ENCODE measurements at places on chromosomes 6 and 20.

DNA sequence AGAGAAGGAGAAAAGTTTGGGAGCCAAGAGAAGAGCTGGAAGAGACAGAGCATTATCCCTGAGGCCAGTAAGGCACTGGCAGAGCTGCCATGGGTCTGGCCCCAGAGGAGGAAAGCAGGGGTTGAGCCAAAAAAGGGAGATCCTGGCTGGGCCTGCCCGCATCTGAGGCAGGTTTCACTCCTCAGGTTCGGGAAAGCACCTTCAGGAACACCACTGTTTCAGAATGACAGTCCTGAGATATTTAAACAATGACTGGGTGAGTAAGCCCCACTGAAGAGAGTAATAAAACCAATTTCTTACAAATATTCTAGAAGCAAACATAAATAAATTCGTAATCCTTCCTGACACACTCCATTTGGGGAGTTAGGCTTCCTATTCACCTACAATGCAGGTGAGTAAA, 152.2 kb downstream of the BACH2 start:
- DNase-seq = no peak

DNA sequence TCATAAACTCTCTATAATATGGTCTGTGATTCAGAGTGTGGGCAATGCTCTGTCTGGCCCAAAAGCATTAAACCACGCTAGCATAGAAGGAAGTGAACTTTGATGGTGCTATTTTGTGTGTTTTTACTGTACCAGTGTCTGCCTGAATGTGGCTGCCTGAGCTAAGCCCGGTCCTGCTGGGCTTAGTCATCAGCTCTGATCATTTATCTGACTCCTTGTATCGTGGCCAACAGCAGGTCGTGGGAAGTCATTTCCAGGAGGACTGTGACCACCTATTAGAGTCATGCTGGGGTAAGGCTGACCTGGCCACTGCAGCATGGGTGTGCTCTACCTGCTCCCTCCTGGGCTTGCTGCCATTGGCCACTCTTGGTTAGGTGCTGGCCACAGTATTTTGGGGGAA, 239.1 kb upstream of the CEP162 start:
- DNase-seq = no peak

DNA sequence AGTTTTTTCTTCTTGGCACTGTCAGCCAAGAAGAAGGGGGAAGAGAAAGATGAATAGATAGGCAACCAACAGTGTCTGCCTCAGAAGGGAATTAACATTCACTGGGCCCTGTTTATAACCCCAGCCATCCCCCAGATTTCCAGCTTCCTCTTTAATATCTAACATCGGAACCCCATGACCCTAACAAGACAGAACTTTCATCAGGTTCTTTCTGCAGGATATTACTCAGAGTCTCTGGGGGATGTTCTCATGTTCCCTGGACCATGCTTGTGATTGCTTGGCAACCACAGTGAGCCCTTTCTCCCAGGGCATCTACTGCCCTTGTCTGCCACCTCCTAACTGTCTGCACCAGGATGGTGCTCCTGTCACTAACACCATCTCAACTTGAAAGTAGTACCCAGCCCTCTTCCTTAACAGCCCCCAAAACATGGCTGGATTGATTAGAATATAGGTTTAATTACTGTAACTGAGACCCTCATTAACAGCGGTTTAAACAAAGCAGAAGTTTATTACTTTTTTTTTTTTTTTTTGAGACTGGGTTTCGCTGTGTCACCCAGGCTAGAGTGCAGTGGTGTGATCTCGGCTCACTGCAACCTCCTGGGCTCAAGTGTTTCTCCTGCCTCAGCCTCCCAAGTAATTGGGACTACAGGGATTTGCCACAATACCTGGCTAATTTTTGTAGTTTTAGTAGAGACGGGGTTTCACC, 12.0 kb upstream of the PTPN1 start:
- DNase-seq = no peak

DNA sequence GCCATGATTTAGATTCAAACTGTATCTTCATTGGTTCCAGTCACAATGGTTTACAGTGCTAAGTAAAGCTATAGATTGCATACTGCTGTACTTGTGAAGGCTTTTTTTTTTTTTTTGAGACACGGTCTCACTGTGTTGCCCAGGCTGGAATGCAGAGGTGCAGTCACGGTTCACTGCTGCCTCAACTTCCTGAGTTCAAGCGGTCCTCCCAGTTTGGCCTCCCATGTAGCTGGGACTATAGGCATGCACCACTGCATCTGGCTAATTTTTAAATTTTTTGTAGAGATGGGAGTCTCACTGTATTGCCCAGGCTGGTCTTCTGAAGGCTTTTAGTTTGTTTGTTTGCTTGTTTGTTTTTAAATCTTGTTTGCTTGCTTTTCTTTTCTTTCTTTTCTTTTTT, 24.9 kb downstream of the ITCH start:
- no peak for DNase-seq

DNA sequence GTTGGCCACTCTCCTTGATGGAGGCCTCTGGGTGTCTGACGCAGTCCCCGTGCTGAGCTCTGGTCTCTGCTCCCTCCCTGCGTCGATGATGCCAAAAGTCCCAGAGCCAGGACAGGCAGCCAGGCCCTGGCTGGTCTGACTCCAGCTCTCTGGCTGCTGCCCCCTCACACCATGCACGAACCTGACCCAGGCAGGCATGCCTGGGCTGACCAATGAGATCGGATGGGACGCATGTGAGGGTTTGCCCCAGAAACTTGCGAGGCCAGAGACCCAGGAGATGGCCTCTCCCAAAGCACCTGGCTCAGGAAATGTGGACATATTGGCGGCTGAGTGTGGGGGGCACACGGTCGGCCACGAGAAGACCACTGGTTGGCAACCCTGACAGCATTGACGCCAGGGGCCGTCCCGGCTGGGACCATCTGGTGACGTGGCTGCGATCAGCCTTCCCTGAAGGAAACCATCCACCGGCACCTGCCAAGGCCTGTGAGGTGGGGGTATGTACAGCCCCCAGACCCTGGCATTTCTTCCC, 51.2 kb upstream of the FRMD1 start:
- DNase-seq = no peak

- DNase-seq = no peak
Measured at GRCh38 chr6:13662651-13663334, 47.7 kb downstream of the NOL7 start.

DNA sequence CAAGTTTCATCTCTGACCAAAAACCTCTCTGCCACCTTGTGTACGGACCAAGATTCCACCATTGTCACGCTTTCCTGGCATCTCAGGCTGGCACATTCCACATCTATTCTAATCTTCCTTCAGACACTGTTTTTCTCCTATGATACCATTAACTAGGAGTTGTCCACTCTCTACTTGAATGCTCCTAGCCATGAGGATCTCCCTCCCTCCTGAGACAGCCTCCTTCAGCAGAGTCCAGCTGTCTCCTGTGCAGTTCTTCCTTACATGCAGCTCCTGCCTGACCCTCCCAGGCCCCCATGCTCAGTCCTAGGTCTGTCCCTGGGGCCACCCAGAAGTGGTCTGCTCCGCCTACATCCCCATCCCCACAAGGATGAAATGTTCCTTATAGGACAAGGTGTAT, 90.9 kb downstream of the CHMP4B start:
- DNase-seq = no peak

DNA sequence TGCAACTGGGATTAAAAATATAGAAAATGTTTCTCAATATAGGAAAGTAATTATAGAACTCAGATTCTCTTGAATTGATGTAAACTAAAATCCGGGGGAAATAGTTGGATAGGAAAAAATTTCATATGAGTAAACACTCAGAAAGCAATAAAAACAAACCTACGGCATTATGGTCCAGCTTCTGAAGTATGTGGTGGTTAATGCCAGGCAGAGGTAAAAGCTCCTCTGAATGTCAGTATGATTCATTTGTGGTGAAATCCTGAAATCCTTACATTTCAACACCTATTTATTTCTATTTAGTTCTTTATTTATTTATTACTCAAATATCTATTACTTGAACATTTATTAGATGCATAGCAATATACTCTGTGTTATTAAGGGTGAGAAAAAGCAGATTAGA, 145.1 kb downstream of the RIMS1 start:
- no peak for DNase-seq

GRCh38 chr6:104402572-104402971, 457.1 kb downstream of the HACE1 start:
- no peak for DNase-seq

DNA sequence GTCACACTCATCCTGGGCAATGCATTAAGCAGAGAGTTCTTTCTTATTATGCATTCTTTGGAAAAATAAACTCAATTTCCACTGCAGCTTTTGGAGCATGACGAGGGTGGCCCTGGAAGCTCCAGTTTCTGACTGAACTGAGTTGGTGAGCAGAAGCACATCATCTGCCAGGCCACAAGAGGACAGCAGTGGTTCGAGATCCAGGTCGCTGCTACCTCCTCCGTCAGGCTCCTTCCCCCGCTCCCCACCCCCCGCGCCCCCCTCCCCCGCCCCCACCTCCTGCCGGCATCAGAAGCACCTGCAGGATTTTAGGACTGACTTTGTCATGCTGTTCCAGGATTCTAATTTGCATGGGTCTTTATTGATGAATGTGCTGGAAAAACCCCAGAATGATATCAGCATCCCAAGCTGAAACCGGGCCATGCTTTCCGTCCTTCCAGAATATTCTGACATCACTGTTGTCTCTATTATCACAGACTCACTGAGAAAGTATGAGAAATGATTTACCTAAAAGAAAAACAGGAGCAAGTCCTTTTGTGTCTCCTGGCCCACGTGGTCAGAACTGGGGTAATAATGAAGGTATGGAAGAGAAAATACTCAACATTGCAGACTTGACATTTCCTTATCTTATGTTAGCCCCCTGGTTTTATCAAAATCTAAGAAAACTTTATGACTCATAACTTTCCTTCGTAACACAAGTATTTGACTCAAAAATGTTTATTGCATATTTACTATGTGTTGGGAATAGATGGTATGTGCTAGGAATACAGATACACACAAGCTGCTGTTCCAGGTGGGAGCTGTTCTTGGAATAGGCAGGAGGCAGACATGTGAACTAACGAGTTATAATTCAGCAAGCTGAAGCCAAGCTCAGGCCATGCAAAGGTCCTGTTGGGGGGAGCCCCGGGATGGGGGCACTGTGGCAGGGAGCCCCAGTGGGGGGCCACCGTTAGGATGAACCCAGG, 220.2 kb upstream of the EXOC2 start:
- DNase-seq = no peak

GRCh38 chr6:110687326-110687725, 127.9 kb downstream of the CDK19 start:
- no peak for DNase-seq

DNA sequence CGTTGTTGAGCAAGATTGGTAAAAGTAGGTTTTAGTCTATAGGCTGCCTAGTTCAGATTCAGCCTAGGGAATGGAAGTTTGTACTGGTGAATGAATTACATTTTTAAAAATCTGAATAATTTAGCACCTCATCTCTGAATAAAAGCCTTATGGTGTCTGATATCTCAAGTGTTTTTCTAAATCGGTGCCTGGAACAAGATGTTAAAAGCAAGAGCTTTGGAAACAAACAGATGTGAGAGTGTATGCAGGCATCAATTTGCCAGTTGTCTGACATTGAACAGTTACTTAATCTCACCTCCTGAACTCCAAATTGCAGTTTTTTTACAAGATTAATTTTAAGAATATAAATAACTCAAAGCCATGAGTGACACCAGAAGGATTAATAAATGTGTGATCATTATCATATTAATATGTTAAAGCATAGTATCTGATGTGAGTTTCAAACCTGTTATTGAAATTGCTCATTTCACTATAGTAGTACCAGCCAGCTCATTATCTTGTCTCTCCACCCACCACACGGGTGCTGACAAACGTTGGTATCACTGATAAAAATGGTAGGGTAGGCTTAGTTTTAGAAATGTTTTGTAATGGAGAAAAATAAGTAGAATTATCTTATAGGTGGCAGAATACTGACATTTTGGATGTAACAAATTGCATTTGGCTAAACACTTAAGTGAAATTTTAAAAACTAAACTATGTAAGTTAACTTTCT, 157.3 kb downstream of the FAM83B start:
- no peak for DNase-seq

DNA sequence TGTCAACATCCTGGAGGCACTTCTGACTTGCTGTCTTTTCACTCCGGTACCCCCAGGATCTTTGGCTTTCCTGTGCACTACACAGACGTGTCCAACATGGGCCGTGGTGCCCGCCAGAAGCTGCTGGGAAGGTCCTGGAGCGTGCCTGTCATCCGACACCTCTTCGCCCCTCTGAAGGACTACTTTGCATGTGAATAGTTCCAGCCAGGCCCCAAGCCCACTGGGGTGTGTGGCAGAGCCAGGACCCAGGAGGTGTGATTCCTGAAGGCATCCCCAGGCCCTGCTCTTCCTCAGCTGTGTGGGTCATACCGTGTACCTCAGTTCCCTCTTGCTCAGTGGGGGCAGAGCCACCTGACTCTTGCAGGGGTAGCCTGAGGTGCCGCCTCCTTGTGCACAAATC, 12.0 kb upstream of the MAPRE1 start:
- DNase-seq = no peak

DNA sequence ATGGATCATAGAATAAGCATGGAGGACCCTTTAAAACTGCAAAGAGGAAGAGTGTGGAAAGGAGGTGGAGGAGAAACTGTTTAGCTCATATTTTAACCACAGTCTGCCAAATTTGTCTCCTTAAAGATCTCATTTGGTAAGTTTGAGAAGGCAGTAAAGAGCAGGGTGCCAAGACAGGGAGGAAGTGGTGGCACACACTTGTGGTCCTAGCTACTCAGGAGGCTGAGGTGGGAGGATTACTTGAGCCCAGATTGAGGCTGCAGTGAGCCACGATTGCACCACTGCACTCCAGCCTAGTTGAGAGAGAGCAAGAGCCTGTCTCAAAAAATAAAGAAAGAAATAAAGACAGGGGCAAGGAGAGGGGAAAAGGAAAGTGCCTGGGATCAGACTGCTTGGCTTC, 16.8 kb upstream of the DCBLD1 start:
- no peak for DNase-seq

DNA sequence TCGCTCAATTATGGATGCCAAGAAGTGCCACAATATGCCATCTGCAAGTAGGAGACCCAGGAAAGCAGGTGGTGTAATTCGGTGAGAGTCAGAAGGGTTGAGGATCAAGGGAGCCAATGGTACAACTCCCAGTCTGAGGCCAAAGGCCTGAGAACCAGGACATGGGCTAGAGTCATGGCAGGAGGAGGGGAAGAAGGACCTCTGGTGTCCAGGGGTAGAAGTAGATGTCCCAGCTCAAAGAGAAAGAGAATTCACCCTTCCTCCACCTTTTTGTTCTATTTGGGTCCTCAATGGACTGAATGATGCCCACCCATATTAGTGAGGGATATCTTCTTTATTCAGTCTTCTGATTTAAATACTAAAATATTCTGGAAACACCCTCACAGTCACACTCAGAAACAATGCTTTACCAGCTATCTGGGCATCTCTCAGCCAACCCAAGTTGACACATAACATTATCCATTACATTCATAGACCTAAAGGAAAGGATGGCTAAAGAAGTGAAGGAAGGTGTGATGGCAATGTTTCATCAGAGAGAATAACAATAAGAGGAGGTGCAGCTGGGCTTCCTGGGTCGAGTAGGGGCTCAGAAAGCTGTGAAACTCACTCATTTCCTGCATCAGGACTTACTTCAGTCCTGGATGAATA, 21.2 kb upstream of the HLA-DQA1 start:
- no peak for DNase-seq

GRCh38 chr20:4483486-4483885, 238.2 kb upstream of the PRND start:
- no peak for DNase-seq
